ENCODE measurements at places on chromosomes 6 and 20.

GRCh38 chr20:39862470-39862891, 826.6 kb downstream of the MAFB start:
- DNase-seq = no peak

- no peak for DNase-seq
Measured at GRCh38 chr6:15372932-15373331, 127.1 kb downstream of the JARID2 start.

DNA sequence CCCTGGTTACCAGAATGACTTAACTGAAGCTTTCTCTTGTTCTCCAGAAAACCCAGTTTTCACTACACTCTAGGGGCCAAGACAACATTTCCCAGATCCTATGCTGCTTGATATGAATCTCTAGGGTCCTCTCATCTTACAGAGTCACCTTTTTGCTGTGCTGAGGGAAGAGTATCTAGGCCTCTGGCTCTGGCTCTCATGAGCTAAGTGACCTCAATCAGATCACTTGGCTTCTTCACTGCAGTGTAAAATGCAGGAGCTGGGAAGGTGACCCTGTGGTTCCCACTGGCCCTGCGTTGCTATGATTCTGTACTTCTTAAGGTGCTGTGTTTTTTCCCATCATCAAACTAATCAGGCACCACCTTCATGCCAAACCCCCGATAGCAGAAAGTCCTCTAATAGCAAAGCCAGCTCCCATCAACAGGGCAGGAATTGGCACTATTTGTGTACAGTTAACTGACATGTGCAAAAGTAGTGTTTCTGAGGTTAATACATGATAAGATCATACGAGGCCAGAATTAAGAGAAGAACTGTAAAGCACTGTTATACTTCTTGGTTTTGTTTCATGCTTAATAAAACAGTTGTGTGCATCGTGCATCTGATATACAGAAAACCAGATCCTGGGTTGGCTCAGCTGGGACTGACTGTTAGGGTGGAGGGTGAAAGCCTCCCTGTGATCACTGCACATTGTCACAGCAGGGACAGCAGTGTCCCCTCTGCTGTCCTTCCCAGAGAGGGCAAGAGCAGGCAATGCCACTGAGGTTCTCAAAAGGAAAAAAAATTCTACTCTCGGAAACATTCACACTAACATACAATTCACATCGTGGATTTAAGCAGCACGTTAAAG, 46.7 kb downstream of the CNKSR3 start:
- DNase-seq = no peak

DNA sequence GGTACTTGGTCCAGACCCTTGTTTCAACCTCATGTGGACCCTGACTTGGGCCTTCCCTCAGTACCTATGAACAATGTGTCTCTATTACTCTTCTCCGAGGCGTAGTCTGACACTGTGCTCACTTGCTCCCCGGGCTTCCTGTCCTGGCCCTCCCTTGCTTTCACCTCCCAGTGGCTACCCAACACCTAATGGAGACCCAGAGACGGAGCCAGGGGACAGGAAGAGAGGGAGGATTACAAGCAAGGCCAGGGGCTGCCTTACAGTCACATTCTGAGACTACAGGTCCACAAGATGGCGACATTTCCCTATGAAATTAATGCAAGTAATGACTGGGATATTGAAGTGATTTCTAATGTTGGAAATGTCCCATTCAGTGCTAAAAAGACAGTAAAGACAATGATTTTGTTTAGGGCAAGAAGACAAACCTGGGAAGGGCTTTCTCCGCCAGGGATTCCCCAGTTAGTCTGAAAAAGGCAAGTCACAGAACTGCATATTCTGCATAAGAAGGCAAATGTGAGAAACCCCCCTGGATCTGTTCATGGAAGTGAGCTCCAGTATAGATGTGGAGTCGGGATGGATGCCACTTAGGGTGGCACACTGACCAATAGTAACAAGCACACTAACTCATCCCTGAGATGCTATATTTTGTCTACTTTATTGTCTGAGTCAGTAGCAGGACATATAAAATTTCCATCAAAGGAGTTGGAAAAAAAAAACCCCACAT, 44.0 kb upstream of the ZBTB24 start:
- DNase-seq = peak; percentile 8

DNA sequence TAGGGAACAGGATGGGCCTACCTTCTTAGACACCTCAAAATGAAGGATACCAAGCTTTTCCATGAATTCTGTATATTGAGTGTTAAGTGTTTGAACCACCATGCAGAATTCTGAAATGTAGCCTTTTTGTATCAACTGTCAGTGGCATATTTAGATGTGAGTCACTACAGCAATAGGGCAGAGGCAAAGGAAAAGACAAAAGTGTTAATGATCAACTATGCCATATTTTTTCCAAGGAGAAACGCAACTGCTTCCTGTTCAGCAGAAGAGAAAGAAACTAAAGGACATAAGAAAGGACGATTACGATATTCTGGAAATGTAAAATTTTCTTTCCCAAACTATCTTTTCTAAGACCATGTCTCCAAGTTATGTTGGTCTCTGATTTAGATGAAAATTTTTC, 104.6 kb upstream of the RSPO3 start:
- DNase-seq = no peak

GRCh38 chr6:158165919-158166416, 2.1 kb downstream of the SERAC1 start:
- no peak for DNase-seq

GRCh38 chr20:5316188-5317158, at the start of gene PROKR2:
PROKR2 (minus strand) TSS chr20:5316954; CDS start chr20:5314369, 2,585 bp downstream.
- DNase-seq = no peak

DNA sequence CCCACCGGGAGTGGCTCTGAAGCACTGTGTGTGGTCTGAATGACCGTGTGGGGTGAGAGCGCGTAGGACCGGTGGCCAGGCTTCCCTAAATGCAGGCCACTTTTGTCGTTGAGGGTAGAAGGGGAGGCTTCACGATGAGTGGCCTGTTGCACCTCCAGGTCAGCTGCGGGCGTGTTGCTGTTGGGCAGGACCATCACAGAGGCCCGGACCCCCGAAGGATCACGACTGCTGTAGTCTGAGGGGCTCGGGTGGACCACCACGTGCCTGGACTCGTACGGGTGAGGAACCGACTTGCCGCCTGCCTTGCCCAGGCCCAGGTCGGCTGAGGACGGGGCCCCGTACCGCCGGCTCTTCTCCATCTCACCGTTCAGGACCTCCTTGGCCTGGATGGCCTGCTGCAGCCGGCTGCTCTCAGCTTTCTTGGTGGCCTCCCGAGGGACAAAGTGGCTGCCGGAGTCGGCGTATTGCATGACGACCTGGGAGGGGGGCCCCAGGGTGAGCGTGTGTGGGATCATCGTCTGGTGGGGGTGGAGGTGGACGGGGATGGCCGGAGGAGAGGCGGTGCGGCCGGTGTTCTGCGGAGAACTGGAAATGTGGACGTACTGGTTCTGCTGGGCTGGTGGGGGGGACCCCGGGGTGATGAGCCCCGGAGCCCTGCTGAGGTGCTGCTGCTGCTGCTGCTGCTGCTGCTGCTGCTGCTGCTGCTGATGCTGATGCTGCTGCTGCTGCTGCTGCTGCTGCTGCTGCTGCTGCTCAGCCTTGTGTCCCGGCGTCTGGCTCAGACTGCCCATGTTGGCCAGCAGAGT, 88.8 kb downstream of the GMPR start:
- no peak for DNase-seq

GRCh38 chr6:159969921-159970320, 1.0 kb downstream of the IGF2R start:
- DNase-seq = no peak
